CD4-positive, alpha-beta T cell (primary cell): ENCODE measurements at places on chromosomes 1 and 21. TPM values are rescaled to one million over a fixed set of nuclear protein-coding genes. Genes with fewer than 3 reads are reported as not detected.

DNA sequence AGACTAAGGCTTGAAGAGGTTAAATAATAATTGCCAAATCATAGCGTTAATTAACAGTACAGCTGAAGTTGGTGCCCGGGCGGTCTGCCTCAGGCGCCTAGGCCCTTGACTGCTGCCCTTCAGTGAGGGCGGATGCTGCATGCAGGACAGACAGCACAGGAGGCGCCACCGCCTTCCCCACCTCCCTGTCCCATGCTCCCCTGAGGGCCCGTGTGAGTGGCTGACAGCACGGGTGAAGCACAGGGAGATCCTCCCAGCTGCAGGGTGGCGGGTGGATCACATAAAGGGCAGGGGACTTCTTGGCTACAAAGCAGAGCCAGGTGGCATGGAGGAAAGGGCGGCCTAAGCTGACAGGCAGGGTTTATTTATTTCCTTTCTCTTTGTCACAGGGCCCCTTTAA lies 49.1 kb downstream of the DDX20 start:
- DNase-seq, result no peak

DNA sequence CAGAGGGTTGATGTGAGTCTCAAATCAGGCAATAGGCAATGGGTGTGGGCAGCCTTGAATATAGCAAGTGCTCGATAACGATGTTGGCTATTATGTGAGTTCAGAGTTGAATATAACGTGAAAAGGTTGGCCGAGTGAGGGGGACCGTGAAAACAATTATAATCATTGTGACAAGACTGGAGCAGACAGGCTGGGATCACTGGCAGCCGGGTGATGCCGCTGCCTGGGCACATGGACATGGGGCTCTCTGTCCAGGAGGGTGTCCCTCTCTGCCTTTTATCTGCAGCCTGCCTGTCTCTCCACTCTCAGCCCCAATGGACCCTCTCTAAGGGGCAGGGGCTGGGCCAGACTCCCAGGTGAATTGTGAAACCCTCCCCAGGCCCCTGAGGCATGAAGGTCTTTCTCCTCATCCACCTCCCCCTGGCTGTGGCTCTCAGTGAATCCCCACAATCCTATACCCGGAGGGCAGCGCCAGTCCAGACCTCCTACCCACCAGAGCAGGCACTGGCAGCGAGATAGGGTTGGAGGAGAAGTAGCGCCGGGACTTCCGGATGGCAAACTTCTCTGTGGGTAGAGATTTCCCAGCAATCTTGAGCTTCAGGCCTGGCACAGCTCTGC lies 36.4 kb downstream of the TTC39A start:
- DNase-seq, result no peak

- no peak for DNase-seq
Measured at GRCh38 chr1:100942304-100943046, 46.6 kb downstream of the SLC30A7 start.

- no peak for DNase-seq
Measured at GRCh38 chr1:200751717-200752116, 13.0 kb downstream of the CAMSAP2 start.

ZBTB37 gene
- total RNA-seq, result 16.0 TPM

- no peak for DNase-seq
Measured at GRCh38 chr1:169486281-169487051, 722 bp upstream of the SLC19A2 start.

DNA sequence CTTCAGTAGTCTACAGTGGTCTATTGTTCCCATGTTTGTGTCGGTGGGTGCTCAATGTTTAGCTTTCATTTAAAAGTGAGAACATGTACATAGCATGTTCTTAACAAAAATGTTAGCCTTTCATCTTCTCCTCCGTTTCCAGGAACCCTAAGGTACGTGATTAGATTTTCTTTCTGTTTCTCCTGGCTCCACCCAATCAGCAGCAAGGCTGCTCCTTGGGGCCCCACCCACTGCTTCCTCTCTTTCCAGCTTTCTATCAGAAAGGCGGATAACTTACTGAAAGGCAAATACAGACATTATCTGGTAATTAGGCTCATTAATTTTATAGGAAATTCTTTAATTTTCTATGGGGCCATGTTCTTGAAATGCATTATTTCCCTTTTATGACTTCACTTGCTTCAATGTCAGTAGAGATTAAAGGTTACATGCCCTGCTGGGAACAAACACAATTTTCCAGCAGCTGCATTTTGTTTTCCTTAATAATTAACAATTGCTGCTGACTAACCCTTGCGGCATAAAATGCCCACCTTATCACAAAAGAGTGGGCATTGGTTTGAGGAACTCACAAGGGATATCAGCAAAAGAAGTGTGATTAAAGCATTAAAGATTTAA lies 324.9 kb upstream of the SNX7 start:
- no peak for DNase-seq

ATXN7L2 gene
- 11.8 TPM for total RNA-seq

USH2A gene
- total RNA-seq, result not detected

STUM gene
- not detected for total RNA-seq

RAB7B gene
- not detected for total RNA-seq

GRCh38 chr1:180908074-180908765 lies 4.5 kb upstream of the KIAA1614 start:
- no peak for DNase-seq

DNA sequence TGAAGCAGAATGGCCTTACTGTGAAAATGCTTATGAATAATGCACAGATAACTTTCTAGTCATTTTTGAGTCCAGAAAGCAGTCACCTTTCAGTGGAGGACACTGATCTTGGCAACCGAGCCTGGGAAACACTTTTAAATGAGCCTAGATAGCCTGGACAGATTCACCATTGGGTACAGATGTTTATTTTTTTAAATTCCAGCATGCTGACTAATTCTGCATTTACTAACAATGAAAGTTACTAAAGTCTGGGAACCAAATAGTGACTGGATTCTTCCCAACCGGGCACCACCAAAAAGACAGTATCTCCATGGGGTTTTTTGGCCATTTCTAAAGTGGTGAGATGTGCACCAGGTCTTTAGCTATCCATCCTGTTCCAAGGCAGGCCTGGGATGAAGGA lies 3.3 kb upstream of the FMOD start:
- DNase-seq, result no peak

GRCh38 chr1:77416692-77417450 lies 135.1 kb downstream of the AK5 start:
- DNase-seq, result no peak

DNA sequence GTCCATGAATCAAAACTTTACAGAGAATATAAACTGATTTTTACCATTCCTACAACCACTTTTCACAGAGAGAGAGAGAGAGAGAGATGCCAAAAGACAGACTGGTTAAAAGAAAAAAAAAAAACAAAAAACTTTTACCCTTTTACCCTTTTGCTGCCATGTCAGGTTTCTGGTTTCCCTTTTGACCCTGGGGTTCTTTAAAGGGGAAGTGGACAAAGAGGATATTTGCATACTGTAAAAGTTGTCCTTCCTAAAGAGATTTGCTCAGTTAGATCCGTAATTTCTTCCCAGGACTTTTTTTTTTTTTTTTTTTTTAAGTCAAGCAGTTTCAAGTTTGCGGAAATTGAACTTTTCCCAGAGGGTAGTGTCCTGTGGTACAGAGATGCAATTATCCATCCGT lies 287.8 kb upstream of the RGS18 start:
- no peak for DNase-seq

RGS8 gene
- total RNA-seq, result not detected

GBP6 gene
- total RNA-seq, result 0.08 TPM

DNA sequence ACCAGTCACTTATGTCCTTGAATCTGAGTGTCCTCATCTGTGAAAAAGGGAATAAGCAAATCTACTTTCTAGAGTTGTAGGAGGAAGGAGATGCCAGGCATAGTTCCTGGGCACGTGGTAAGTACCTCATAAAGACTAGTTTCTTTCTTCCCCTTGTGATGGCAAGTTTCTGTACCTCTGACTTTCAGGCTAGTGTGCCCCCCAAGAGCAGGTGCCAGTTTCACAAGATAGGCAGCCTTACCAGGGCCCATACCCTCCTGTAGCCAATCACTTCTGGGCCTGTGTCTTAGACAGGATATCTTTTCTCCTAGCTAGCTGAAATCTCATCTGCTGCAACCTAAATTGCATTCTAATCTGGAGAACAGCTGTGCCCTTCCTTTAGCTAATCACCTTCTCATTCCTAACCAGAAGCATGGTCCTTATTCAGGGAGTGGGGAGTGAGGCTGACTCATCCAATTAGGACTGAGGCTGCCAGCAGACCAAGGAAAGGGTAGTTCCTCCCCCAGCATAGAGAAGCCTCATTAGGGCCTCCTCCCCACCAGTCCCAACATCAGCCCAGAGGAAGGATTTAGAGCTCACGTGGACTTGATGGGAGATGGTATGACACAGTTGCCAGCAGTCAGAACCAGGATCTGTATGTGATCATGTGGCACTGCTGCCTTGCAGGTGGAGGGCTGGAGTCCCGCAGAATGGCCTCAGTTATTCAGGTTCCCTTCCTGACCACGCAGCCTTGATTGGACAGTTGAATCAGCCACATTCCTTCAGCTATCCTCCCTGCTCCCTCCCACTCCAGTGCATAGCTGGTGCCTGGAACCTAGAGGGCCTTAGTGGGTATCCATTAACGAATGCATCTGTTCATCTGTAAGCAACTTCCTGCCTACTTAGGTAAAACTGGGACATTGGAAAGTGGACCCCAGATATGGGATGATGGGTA lies 7.9 kb downstream of the KLHDC8A start:
- DNase-seq, result no peak

IL19 gene
- not detected for total RNA-seq

DNA sequence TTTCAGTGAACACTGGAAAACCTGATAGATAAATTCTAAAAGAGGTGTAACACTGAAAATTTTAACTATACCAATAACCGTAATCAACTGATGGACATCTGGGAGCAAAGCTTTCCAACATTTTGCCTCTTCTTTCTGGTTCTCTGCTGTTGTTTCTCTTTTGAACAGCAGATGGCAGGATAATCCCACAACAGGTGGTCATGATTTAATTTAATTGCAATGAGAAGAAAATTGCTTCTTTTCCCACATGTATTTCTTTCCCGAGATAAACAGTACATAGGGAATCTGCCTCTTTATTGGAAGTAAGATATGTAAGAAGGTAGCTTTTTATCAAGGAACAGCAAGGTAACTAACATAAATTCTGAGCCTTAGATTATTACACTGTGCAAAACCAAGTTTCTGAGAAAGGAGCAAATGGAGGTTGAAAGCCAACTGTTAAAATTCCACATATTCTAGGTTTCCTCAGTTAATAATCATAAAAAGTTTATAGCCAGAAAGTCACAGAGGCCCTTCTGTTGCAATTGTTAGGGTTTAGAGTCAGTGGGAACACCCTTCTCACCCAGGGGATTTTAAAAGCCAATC lies 72.9 kb downstream of the RPS6KA1 start:
- peak; percentile 5 for DNase-seq
